ENCODE measurements at places on chromosomes 3 and 15.

- no peak for DNase-seq
Observed at GRCh38 chr3:58540176-58540858, 3.3 kb upstream of the ACOX2 start.

DNA sequence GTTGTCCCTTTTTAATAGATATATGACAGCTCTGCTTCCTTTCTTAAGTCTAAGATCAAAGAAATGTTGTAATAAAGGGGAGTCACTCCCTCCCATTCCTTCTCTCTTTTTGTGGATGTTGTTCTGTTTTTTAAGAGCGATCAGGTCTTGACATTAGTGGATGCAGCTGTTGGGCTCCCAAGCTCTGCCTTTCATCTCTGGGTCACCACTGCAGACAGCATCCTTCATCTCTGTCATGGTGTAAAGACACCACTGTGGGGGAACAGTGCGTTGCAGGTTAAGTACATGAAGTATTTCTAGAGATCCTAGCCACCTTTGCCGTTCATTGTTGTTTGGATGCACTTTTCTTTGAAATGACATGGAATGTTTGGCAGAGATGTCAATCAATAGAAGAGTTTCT is 17.7 kb downstream of the FNDC3B start:
- DNase-seq: no peak

- DNase-seq: no peak
Observed at GRCh38 chr15:51237816-51238215, 100.6 kb downstream of the CYP19A1 start.

DNA sequence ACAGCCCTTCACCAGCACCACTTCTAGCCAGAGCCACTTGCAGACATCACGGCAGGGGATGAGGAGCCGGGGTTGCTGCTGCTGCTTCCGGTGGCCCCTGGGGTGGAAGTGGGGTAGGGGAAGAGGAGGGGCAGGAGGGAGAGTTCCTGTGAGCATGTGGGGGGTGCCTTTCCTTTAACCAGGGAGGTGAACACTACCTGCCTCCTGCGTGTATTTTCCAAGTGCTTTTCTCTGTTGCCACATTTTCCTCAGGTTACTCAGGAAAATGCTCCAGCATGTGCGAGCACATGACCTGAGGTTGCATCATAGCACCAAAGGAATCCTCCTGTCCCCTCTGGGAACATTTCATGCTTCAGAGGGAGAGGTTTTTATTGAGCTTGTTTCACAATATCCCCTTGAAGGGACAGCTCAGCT is 12.2 kb upstream of the SACM1L start:
- no peak for DNase-seq

GRCh38 chr3:127491909-127492308 is 98.6 kb downstream of the TPRA1 start:
- no peak for DNase-seq

GRCh38 chr3:27193056-27193455 is 176.1 kb downstream of the NEK10 start:
- DNase-seq: no peak

DNA sequence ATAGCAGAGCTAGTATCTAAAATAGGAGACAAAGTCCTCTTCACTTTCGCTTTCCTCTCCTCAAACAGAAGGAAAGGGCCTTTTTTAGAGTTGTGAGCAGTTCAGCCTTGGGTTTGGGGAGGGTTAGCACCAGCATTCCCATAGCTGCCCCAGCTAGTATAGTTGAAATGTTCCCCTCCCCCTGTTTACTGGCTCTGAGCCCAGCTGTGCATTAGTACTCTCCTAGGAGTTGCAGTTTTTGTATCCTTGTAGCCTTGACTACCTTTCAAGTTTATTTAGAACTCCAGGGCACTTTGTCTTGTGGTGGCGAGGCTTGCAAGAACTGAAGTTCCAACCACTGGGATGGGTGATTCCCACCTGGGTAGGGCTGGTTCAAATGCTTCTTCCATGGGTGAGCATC is 245.1 kb upstream of the NAALADL2 start:
- DNase-seq: no peak

DNA sequence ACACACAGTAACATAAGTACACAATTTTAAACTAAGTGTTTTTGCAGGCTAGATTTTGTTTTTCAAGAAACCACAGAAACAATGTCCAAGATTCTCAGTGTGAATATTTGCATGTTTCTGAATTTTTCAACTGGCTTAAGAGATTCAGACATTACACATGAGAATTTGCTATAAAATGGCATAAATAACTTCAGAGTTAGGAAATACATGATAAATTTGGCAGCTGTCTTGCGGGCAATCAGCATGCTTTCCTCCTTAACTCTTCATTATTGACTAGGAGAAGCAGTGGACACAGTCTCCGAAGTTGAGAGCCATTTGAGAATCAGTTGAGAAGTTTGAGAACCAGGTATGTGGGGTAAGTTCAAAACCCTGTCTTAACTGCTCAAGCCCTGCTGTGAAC is 625.6 kb upstream of the SGO1 start:
- DNase-seq: no peak

GRCh38 chr3:140188285-140188684 is 253.3 kb downstream of the CLSTN2 start:
- DNase-seq: no peak

Data from WERI-Rb-1 (cell line).